ENCODE measurements at places on chromosomes 5 and 9.

GRCh38 chr5:180988592-180988991 is at the start of gene BTNL3:
BTNL3 (plus strand) TSS chr5:180988846; CDS start chr5:180989029, 183 bp downstream.
- DNase-seq, result no peak

DNA sequence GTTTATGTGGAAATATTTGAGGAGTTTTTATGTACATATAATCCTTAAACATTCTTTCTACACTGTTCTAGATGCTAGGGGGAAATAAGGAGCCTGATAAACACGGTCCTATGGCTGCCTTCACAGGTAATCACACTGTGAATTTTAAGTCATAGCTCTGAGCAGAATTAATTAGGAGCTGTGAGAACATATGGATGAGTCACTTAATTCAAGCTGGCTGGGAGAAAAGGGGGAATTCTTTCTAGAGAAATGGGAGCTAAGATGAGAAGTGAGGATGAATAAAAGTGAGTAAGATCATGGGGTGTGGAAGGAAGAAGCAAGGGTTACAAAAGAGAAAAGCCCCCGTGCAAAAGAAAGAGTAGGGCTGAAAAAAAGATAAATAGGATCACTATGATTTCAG is 290.8 kb downstream of the DNAH5 start:
- DNase-seq, result no peak

GRCh38 chr5:120684213-120684612 is 220.1 kb downstream of the PRR16 start:
- DNase-seq, result peak; percentile 58

GRCh38 chr5:80254767-80255430 is 949 bp downstream of the SERINC5 start:
- DNase-seq, result peak; percentile 42

DNA sequence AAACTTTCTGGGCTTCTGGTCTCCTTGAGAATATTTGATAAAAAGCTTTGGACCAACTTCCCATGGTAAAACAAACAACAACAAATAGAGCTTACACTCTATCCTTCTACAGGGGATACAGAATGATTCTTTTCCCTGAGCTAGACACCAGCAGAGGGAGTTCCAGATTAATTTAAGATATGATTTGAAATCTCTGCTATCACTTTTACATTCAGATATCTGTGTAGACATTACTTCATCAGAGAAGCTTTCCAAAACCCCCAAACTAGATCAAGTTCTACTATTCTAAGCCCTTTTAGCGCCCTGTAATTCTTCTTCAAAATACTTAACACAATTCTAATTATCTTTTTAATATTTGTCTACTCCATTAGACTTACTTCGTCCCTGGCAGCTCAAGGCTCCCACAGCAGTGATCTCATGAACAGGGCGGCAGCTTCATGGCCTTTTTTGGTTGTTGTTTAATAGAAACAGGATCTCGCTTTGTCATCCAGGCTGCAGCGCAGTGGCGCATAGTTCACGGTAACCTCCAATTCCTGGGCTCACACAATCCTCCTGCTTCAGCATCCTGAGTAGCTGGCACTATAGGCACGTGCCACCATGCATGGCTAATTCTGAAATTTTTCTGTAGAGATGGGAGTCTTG is 955 bp upstream of the GALNT12 start:
- DNase-seq, result no peak

DNA sequence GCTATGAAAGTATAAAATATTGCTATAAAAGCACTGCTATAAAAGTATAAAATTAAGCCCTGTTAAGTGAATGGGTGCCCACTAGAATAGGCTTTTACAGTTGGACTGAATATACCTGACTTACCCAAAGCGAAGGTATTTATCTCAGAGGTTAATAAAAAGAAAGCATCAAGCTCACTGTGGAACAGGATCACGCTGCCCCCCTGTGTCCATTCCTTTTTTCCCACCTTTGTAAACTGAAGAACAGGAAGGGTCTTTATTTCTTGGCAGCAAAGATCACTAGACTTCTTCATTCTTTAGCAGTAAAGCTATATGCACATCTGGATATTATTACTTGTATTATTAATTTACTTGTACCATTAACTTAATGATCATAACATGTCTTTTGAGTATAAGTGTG is 22.1 kb upstream of the PLPP6 start:
- DNase-seq, result peak; percentile 24

GRCh38 chr5:161023551-161023950 is 171.5 kb upstream of the ATP10B start:
- DNase-seq, result no peak

DNA sequence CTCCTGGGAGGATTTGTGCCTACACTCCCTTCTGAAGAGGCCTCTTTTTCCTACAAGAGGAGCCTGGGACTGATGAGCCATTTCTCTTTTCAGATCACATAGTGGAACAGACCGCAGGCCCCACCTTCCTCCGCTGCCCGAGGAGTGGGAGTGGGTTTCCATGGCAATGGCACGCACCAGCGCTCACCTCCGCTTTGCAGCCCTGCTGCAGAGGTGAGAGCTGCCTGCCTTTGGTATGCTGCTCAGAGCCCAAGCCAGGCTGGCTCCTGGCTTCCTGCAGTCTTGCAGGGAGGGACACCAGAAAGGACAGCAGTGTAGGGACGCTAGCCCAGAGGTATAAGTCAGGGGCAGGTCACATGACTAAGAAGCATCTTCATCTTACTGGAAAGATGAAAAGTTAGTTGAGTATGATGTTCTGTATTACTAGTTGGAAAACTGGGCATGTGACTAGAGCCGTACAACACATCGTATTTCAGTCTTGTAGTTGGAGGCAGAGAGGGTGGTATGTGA is 12.4 kb downstream of the PTTG1 start:
- DNase-seq, result no peak

- no peak for DNase-seq
These were observed 251.0 kb upstream of the RIOK2 start for GRCh38 chr5:97434021-97434420.

- DNase-seq, result peak; percentile 90
These were observed 338.1 kb upstream of the MSX2 start for GRCh38 chr5:174386306-174386705.

DNA sequence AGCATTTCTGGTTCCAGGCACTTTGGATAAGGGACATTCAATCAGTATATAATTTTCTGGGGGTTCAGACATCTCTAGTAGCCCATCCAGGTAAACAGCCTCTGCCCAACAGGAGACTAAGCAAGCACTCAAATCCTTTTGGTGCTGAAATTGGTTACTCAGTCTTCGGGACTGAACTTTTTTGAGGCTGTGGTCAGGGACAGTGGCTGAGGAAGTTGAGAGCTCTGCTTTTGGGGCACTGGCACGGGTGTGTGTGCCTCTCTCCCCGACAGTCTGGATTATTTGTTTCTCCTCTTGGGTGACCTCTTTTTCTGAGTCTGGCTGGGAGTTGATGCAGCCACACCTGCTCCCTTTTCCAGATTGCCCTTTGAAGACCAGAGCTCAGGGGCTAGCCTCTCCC is 47.6 kb downstream of the ACER2 start:
- no peak for DNase-seq
